ENCODE measurements at places on chromosomes 1 and 21. TPM values are rescaled to one million over a fixed set of nuclear protein-coding genes. Genes with fewer than 3 reads are reported as not detected.

GRCh38 chr1:228792601-228793000, 57.3 kb downstream of the RHOU start:
- DNase-seq = no peak

AGT gene
- total RNA-seq = 5.6 TPM

DNA sequence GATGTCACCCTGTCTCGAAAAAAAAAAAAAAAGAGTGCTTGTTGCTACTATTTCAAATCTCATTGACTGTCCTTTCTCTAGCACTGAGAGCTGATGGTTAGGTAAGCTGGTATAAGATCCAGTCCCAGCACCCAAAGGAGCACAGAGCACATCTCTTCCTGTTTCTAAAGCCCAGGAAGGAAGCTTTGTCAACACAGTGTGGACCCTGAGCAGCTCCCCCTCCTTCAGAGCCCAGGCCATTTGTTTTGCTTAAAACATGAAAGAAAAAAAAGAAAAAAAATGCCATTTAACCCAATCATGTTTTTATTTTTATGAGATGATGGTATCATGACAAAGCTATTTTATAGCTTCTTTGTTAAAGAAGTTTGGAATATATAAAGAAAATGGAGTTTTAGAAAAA, 184.1 kb upstream of the DUSP10 start:
- no peak for DNase-seq

- no peak for DNase-seq
These were observed 100.5 kb downstream of the NGF start for GRCh38 chr1:115237507-115237906.

DNA sequence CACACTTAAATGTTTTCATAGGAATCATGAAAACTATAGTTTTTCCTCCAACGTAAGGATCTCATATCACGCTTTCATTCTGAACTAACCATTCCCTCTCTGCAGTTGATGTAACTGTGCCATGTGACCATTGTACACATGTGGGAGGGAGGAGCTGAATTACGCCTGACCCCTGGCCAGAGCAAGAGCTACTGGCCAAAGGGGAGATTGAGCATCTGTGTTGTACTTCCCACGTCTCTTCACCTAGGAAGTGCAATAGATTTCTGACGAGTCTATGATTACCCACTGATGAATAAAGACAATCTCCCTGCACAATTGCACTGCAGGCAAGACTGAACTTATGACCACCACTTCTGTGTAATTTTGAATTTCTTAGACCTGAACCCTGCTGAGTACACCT, 24.0 kb downstream of the PTPRC start:
- DNase-seq = no peak

GRCh38 chr1:24127134-24127800, 15.3 kb upstream of the MYOM3 start:
- no peak for DNase-seq

DNA sequence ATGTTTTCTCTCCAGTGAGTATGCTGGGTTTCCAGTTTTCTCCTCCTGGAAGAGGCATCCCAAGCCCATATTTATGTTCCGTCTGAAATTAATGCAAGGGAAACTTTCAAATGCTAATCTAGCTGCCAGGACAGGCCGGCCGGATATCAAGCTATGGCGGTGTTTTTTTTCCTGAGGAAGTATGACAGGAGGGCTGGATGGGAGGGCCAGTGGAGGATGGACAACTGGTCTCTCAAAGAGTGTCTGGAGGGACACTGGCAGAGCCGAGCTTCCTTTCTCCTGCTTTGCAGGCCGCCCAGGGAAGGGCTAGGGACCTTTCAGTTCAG, 212.7 kb downstream of the TRABD2B start:
- DNase-seq = no peak

DNA sequence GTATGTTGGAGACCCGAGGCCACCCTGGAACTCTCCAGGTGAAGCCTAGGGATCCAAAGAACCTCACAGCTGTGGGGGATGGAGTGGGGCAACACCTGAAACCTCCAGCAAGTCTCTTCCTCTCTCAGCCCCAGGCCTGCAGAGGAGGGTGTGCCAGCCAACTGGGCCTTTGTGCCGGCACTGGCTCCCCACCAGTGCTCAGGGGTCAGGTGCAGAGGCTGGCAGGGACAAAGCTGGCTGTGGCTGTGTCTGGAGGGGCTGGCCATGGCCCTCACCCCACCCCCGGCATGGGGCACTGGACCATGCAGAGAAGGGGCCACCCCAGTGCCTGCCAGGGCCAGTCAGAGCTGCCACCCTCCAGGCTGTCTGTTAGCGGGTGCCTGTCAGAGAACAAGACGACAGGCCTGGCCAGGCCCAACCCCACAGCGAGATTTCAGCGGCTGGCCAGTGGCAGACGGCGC, 3.9 kb downstream of the COL18A1 start:
- DNase-seq = peak; percentile 6

SHC1 gene
- total RNA-seq = 38.1 TPM

GRCh38 chr1:114113411-114114184, 40.1 kb downstream of the SYT6 start:
- no peak for DNase-seq

GRCh38 chr21:43812139-43812821, 22.9 kb downstream of the RRP1 start:
- no peak for DNase-seq

GRCh38 chr1:95625224-95625623, 391.2 kb downstream of the RWDD3 start:
- no peak for DNase-seq

- no peak for DNase-seq
These were observed 19.6 kb upstream of the PLD5 start for GRCh38 chr1:242544071-242544470.

DNA sequence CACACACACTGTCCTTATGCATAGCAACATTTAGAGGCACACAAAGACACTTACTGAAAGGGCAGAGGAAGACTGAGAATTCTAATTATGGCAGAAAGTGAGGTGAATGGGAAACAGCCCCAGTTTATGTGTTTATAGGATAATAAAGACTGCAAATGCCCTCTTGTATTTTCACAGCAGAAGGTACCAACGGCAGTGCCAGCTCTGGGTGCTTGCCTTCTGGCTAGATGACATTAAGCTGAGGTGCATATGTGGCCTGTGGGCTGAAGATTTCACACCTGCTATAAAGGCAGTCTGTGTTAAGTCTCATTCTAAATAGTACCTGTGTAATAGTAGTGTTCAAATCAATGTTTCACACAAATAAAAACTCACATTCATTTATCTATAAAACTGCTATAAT, 347.2 kb upstream of the ZRANB2 start:
- DNase-seq = no peak

GRCh38 chr1:97820470-97821188, 100.2 kb downstream of the DPYD start:
- DNase-seq = no peak

GRCh38 chr1:19706136-19706535, 41.5 kb downstream of the HTR6 start:
- no peak for DNase-seq

SYT6 gene
- 4.4 TPM for total RNA-seq

PBX1 gene
- total RNA-seq = 111 TPM

CELA2A gene
- total RNA-seq = 21,046 TPM

MAP3K7CL gene
- 12.5 TPM for total RNA-seq

DNA sequence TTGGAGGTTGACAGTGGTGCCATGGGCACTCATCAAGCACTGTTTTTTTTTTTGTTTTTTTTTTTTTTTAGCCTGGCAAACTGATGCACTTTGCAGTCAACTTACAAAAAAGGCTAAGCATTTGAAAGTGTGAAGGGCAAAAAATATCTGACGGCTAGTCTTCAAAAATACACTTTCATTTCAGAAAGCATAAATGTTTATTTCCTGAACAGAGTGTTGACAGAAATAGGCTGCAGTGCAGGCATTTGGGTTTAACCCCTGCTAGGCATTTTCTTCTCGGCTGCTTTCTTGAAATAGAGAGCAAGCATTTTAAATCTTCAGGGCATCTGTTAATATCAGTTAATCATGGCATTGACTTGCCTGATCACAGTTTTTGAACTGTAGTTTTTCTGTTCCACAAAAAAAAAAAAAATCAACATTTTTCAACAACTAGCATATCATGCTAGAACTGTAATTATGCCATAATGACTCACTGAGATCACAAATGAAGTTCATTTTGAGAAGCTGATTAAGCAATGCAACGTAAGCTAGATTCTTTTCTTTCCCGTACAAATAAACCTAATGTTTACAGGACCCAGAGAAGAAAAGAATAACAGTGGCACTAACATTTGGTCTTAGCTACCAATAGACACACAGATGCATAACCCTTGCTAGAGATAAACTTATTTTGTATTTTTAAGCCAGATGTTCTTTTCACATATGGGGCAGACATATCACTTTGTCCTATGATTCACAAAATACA, 100.4 kb upstream of the USH2A start:
- no peak for DNase-seq

GRCh38 chr21:44323591-44323990, 15.6 kb downstream of the CFAP410 start:
- no peak for DNase-seq

DNA sequence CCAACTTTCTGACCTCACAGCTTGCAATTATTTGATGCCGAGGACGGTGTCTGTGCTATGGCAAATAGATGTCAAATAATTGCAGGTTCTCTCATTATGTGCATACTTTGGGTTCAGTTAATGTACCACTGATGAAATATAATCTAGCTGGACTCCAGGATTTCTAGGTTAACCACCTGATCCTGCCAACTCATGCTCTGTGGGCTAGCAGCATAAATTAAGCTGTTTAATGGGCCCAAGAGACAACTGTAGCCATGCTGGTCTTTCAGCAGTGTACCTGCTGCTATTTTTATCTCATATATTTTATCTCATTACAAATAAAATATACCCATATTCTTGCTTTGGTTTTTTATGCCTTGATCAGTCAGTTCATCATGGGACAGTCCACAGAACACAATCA, 43.3 kb upstream of the HP1BP3 start:
- DNase-seq = no peak

GRCh38 chr1:76137746-76138145, 63.2 kb downstream of the ST6GALNAC3 start:
- no peak for DNase-seq

DNA sequence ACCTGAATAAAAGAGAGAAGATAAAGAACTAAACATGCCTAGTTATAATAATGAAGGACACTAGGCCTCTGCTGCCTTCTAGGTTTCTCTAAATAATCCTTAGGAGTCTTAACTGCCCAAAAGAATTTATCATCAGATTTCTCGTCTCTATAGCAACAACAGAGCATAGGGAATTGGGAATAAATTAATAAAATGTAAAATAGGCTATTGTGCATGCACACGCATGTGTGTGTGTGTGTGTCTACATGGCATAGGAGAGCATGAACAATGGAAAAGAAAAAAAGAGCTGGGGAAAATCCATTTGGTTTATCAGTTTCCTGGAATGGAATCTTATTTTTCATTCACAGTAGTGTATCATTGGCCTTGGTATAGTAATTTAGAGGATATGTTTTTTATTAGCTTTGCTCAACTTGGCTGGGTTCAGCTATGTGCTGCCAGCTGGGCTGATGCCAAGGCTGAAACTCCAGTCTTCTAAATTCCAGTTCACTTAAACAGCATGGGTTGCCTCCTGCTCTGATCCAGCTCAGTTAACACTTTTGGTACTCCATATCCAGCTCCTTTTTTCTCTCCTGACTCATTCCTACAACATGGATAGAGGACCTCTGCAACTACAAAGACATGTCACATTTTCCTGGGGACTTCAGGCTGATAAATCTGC, 80.6 kb upstream of the SLFNL1 start:
- peak; percentile 93 for DNase-seq

APOBEC4 gene
- not detected for total RNA-seq

DNA sequence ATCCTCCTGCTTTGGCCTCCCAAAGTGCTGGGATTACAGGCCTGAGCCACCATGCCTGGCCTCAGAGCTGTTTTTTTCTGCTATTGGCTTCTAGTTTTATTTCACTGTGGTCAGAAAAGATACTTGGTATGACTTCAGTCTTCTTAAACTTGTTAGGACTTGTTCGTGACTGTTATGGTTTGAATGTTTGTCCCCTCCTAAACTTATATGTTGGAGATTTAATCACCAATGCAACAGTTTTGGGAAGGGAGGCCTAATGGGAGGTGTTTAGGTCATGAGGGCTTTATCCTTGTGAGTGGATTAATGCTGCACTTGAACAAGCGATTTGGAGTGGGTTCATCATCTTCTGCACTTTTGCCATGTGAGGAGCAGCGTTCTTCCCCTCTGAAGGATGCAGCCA, 24.5 kb upstream of the SOD1 start:
- no peak for DNase-seq

IGSF5 gene
- 3.6 TPM for total RNA-seq

OVAAL gene
- total RNA-seq = not detected

DNA sequence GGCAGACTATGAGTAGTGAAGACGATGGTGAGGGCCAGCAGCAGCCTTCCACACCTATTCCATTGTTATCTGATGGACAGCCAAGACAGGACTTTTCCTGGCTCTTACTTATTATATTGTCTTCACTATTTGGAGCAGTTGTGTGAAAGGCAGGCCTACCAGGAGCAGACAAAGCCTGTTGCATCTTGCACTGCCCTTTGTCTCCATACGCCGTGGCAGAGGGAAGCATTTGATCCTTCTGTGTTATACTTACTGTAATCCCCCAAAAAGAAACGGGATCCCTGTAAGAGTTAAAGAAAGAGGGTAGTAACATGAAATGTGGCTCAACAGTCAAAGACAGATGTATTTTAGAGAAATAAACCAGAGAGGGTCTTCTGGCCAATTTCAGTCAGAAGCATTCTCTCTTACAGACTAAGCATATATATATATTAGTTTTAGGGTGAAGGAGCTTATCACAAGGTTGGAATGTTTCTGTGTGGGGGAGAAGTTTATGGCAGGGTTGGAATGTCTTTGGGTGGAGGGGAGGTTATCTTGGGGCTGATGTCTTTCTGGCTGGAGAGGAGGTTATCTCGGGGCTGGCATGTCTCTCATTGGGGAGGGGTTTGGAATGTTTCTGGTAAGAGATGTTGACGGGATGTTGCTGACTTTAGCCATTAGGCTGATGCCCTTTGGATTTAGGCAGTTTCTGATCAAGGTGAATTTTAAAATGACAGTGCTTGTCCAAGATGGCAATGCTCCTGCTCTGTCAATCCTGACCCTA, 23.4 kb upstream of the HSD3B1 start:
- no peak for DNase-seq
